Mucosa of descending colon (tissue), 3 donors: ENCODE measurements at places on chromosomes 5 and 9. TPM values are rescaled to one million over a fixed set of nuclear protein-coding genes. Genes with fewer than 3 reads are reported as not detected.

FOXD4 gene
- total RNA-seq, result 0.20 TPM

- DNase-seq, result no peak
Measured at GRCh38 chr5:140205952-140206351, 31.0 kb downstream of the CYSTM1 start.

GRCh38 chr9:110977259-110977709, 61.0 kb downstream of the LPAR1 start:
- DNase-seq, result no peak

GRCh38 chr5:16464664-16465543, 696 bp downstream of the ZNF622 start:
- peak; percentile 30 for DNase-seq

CCL28 gene
- 44.1 TPM for total RNA-seq

GRCh38 chr5:131515348-131515747, 119.7 kb downstream of the RAPGEF6 start:
- no peak for DNase-seq

- no peak for DNase-seq
Measured at GRCh38 chr5:55855509-55855908, 4.4 kb downstream of the IL31RA start.

- no peak for DNase-seq
Measured at GRCh38 chr5:148786456-148786855, 40.0 kb upstream of the ADRB2 start.

DNA sequence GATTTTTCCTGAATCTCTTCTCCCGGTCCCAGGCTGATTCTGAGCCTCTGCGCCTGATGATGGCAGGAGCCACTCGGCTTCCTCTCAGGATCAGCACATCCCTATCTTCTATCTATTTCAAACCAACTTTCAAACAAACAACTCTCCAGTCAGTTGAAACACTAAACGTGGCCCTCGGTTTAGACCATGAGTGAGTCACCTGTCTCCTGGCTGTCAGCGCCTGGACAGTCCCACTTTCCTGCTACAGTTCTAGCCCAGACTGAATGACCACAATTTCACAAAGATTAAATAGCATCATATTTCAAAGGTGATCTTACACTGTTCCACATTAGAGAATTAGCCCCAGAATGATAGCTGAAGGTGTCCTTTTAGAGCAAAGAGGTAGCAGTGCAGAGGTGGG, 6.2 kb downstream of the SLC6A19 start:
- DNase-seq, result no peak
